Pulmonary artery endothelial cell (primary cell): ENCODE measurements at places on chromosomes 6 and 20. TPM values are rescaled to one million over a fixed set of nuclear protein-coding genes. Genes with fewer than 3 reads are reported as not detected.
A peak's percentile ranks its signal among the peaks of the same experiment; 100 is the strongest.

The CNR1 gene
- total RNA-seq = 2.6 TPM in 1 of 2 replicates, not detected in the other

The CAGE1 gene
- total RNA-seq = 0.04 and 0.13 TPM in 2 replicates

- DNase-seq = peak; percentile 20
Measured at GRCh38 chr6:64890609-64891008, 816.4 kb downstream of the EYS start.

GRCh38 chr6:100103194-100103593, 109.2 kb upstream of the MCHR2 start:
- no peak for DNase-seq

The UNC5CL gene
- 0.04 and 0.07 TPM in 2 replicates for total RNA-seq

DNA sequence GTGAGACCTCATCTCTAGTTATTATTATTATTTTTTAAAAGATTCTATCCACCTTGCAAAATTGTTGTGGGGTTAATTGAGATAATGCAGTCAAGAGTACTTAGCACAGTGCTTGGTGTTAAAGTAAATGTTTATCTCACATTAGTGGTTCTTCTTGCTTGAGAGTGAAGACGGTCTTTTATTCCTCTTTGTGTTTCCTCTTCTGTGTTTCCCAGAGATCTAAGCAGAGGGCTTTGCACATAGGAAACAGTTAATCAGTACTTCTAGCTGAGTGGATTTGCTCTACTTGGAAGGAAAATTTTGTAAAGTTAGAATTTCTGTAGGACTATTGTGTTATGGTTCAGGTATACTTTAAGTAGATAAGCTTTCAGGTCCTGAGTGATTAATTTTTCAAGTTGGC, 3.5 kb downstream of the ARMC2 start:
- no peak for DNase-seq

The RHAG gene
- total RNA-seq = not detected in 2 replicates

The RIPPLY2 gene
- total RNA-seq = under 0.01 TPM in 1 of 2 replicates, not detected in the other

- no peak for DNase-seq
Measured at GRCh38 chr20:61963149-61963548, 102.5 kb downstream of the TAF4 start.

GRCh38 chr20:60306105-60306504, 347.9 kb downstream of the CDH26 start:
- DNase-seq = no peak

DNA sequence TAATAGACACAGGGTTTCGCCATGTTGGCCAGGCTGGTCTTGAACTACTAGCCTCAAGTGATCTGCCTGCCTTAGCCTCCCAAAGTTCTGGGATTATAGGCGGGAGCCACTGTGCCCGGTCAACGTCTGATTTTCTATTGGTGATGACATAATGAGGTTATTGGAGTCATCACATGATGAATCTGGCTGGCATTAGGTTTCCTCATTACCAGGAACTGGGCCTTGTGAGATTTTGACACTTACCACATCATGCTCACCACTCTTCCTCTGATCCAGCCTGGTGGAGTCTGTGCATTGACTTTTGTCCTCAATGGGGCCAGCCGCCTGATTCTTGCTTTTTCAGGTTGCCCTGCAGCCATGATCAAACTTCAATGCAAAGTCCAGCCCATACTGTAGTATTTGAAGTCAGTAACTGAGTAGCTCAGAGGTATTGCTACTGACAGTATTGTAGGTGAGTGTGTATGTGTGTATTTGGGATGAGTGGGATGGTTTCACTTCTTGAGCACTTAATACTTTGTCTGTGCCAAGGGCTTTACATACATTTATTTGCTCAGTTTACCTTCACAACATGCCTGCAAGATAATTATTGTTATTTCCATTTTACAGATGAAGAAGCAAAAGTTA, 16.0 kb downstream of the ANKS1A start:
- no peak for DNase-seq

- no peak for DNase-seq
Measured at GRCh38 chr6:44263354-44264100, 1.8 kb downstream of the NFKBIE start.

DNA sequence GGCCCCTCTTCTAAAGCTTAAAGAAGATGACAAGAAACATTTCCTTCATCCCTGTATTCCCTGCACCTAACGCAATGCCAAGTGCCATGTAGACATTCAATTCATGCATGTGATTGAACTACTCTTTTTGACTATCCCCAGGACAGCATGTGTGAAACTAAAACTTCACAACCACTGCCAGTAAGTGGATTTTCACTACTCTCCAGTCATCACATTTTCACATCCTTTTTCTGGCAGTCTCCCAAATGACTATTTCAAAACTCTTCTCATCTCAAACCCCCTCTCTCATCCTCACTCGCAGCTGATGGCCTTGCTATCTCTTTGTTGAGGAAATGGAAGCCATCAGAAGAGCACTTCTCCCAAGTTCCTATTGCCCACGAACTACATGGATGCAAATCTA, 122.6 kb downstream of the OPRM1 start:
- DNase-seq = no peak

The OR2H2 gene
- not detected in 2 replicates for total RNA-seq

DNA sequence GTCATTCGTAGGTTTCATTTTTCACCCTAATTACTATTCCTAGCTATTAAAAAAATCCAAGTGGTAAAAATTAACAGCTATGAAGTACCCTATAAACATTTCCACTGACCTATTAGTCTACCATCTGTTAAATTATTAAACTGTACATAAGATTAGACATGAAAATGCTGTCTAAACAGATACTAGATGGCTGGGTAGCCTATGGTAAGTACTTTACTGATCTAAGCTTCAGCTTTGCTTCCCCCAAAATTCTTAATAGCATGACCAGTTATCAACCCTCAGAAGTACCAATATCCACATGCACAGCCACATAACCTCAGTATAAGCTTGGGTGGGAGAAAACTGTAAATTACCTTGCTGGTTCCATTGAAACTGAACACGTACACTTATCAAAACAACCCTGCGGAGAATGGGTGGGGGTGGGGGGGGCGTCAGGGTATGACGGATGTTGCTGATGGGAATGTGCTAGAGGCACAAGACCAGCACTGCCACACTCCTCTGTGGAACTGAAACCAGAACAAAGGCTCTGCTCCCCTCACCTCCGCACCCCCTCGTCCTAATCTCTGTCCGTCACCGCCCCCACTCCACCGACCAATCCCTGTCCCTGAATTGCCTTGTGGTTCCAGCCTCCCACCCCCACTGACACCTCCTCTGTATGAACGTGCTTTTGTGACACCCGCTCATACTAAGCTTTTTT, 45.3 kb downstream of the B4GALT5 start:
- no peak for DNase-seq

The ROMO1 gene
- 110 and 266 TPM in 2 replicates for total RNA-seq

The GCNT2 gene
- total RNA-seq = 3.1 and 14.6 TPM in 2 replicates

GRCh38 chr6:219641-220198, 72.6 kb upstream of the DUSP22 start:
- DNase-seq = no peak

- no peak for DNase-seq
Measured at GRCh38 chr6:41077536-41077935, 4.8 kb downstream of the NFYA start.

DNA sequence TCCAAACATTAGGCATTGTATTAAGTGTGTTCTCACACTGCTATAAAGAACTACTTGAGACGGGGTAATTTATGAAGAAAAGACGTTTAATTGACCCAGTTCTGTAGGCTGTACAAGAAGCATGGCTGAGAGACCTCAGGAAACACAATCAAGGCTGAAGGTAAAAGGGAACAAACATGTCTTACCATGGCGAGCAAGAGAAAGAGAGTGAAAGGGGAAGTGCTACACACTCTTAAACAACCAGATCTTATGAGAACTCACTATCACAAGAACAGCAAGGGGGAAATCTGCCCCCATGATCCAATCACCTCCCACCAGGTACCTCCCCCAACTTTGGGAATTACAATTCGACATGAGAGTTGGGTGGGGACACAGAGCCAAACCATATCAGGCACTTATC, 86.6 kb upstream of the TOP1 start:
- no peak for DNase-seq

The BCAS4 gene
- 1.6 and 2.5 TPM in 2 replicates for total RNA-seq

The IPCEF1 gene
- under 0.01 and 0.11 TPM in 2 replicates for total RNA-seq

GRCh38 chr6:4509506-4509905, 266.7 kb upstream of the CDYL start:
- no peak for DNase-seq

DNA sequence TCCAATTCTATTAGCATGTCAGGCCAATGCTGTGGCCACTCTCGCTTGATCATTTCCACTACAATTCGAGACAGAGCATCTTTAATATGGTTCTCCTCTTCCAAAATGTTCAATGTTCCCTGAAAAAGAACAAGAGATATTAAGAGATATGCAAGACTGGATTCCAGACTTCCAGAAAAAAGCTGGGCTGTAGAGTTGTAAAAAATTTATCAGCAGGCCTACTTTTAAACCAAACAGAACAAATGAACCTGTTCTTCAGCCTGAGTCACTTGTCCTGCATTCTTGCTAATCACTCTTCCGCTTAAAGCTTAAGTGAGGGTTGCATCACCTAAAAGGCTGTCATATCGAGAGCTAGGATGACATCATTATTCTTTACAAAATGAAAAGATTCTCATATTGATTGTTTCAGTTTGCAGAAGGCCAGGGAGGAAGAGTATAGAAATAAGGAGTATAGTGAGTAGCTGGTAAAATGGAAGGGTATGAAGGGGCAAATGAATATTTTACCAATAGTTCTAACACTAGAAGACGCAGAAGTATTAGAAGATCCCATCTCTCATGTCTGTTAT, 4.9 kb downstream of the XPO5 start:
- no peak for DNase-seq

The C6orf132 gene
- total RNA-seq = 0.25 TPM in 1 of 2 replicates, not detected in the other

DNA sequence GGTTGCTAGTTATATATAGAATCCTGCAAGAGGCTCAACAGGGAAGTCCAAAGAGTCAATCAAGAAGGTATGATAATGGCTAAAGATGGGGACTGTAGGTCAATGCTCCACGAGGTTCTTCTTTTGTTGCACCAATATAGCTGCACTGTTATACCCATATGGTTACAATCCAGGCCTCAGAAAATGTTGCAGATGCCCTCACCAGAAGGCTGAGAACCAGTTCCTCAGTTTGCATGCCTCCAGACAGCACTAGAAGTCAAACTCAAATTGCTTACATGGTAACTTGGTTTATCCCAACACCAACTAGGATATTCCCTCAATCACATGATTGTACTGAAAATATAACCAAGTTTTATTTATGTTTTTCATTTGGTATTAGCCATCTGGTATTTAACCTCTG, 12.1 kb downstream of the EEF1A1 start:
- no peak for DNase-seq

GRCh38 chr6:156652231-156652750, 124.9 kb upstream of the ARID1B start:
- no peak for DNase-seq

The BANF2 gene
- not detected in 2 replicates for total RNA-seq

DNA sequence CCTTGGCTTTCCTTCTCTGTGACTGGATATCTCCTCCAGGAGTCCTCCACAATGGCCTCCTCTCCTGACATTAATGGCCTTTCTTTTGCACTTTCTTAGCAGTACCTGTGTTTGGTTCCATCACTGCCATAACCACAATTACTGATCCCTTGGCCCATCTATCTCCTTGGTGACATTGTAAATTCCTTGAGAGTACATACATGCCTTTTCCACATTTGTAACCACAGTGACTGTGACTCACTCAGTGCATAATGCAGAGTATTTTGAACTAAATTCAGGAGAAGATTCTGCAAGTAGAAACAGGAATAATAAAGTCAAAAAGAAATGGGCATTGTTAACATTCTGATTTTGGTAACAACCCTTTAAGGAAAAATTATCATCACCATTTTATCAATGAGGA, 197.2 kb upstream of the SOX4 start:
- no peak for DNase-seq

The BPIFB1 gene
- not detected in 2 replicates for total RNA-seq

DNA sequence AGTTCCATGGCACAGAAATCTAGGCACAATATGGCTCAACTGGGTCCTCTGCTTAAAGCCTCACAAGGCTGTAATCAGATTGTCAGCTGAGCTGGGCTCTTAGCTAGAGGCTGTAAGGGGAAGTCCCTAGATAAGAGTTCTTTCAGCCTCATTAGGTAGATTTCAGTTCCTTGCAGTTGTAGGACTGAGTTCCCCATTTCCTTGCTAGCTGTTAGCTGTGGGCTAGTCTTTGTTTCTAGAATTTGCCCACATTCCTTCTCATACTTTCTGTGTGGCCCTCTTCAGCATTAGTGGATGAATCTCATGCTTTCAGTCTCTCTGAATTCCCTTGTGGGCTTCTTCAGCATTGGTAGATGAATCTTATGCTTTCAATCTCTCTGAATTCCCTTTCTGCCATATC, 71.0 kb upstream of the MRAP2 start:
- no peak for DNase-seq

DNA sequence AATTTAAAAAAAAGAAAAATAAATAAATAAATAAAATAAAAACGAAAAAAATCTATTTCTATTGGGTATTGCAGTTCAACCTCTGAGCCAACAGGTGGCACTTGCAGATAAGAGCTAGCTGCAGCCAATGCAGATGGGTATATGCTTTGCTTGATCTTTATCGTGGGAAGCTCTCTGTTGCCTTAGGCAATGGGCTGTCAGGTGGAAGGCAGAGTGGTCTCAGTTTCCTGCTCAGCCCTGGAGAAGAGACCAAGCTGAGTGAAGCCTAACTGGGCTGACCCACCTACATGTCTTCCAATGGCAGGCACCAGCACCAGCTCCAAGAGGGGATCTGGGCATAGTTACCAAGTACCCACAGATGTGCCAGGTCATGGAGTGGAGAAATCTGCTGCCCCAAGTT, 95.0 kb downstream of the AK9 start:
- DNase-seq = peak; percentile 50

- DNase-seq = no peak
Measured at GRCh38 chr6:134614606-134615485, 296.9 kb upstream of the SGK1 start.

The CLVS2 gene
- not detected in 2 replicates for total RNA-seq

- no peak for DNase-seq
Measured at GRCh38 chr20:45085289-45085688, 15.6 kb downstream of the KCNS1 start.

GRCh38 chr20:34180460-34181120, 60.6 kb upstream of the ASIP start:
- no peak for DNase-seq

The DSP gene
- total RNA-seq = 0.07 and 0.18 TPM in 2 replicates

- no peak for DNase-seq
Measured at GRCh38 chr6:88047510-88048150, at the start of gene SPACA1. Gene SPACA1 (plus strand): TSS chr6:88047841. CDS start chr6:88047906, 65 bp downstream.

DNA sequence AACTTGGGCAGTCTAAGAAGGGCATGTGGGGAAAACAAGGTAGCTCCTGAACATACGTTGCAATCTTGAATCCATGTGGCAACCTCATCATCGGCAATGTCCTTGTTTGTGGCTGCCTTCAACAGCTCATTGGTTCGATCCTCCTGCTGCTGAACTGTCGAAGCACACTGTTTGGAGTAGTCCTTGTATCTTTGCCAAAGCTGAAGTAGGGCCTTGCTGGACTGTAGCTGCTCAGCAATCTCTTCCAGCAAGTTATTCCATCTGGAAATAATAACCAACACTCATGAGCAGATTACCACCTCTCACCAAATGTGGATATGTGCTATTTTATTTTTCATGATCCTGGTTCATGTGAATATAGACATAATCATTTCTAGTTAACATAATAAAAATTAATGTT, 413.3 kb downstream of the ESR1 start:
- DNase-seq = no peak

GRCh38 chr6:41974281-41974825, 32.7 kb upstream of the CCND3 start:
- DNase-seq = no peak
